ENCODE measurements at places on chromosomes 4 and X. TPM values are rescaled to one million over a fixed set of nuclear protein-coding genes. Genes with fewer than 3 reads are reported as not detected.

SYN1 gene
- total RNA-seq = 0.12 TPM

ITGB1BP2 gene
- total RNA-seq = 0.49 TPM

MAGEA10 gene
- total RNA-seq = not detected

DAPP1 gene
- total RNA-seq = not detected

TLR3 gene
- total RNA-seq = 9.9 TPM

FAM9B gene
- not detected for total RNA-seq

ZFYVE28 gene
- 17.0 TPM for total RNA-seq

LIMCH1 gene
- total RNA-seq = 3.3 TPM

TXK gene
- 0.32 TPM for total RNA-seq

SLC35A2 gene
- 23.0 TPM for total RNA-seq

HPGD gene
- 22.2 TPM for total RNA-seq

VCX gene
- not detected for total RNA-seq

CTAG1A gene
- total RNA-seq = not detected

All from hair follicle dermal papilla cell (primary cell).